Mammary epithelial cell (primary cell): ENCODE measurements at places on chromosomes 13 and 19. TPM values are rescaled to one million over a fixed set of nuclear protein-coding genes. Genes with fewer than 3 reads are reported as not detected.

DNA sequence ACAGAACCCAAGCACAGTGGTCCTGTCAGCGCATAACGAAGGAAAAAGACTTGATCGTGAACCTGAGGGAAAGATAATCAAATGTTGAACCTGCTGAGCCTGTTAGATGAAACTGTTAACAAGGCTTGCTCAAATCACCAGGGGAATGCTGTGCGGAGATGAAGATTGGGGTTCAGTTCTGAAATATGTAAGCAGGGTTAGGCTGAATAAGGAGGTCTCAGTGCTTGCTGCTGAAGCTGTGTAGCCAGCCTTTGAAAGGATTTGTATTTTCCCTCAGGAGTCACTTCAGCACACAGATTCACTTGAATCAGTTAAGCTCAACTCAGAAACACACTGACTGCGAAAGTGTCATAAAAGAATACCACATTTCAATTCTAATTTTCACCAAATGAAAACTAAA is 793.5 kb downstream of the OLFM4 start:
- no peak for DNase-seq

Gene CEACAM4
- not detected in 2 replicates for total RNA-seq

GRCh38 chr13:83907196-83907989 is 25.1 kb upstream of the SLITRK1 start:
- DNase-seq, result no peak

DNA sequence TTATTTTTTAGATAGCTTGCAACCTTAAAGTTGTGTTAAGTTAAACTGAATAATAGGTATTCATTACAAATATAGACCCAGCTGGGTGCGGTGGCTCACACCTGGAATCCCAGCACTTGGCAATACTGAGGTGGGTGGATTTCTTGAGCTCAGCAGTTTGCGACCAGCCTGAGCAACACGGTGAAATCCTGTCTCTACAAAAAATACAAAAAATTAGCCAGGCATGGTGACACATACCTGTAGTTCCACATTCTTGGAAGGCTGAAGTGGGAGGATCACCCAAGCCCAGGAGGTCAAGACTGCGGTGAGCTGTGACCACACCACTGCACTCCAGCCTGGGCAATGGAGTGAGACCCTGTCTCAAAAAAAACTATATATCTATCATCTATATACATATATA is 386.5 kb downstream of the PCDH17 start:
- no peak for DNase-seq

GRCh38 chr13:64579331-64579730 is 2650.8 kb downstream of the PCDH9 start:
- DNase-seq, result no peak

Gene TMEM238
- 11.8 and 13.6 TPM in 2 replicates for total RNA-seq

Gene HPN
- total RNA-seq, result 1.0 TPM

DNA sequence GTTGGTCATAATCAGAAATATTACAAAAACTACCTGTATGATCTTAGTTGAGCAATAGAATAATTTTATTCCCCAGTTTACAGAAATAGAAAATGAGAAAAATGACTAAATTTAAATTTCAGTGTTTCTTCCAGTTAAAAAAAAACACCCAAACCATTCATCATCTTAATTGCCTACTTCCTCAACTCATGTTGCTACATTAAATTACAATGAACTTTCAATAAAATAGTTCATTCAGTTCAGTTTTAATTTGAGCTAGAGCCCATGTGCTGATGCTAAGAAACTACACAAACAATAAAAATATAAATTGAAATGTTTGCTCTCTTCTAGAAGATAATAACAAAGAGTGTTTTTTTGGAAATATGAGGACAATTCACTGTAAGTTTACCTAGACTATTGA is 820.4 kb downstream of the SLITRK6 start:
- no peak for DNase-seq

DNA sequence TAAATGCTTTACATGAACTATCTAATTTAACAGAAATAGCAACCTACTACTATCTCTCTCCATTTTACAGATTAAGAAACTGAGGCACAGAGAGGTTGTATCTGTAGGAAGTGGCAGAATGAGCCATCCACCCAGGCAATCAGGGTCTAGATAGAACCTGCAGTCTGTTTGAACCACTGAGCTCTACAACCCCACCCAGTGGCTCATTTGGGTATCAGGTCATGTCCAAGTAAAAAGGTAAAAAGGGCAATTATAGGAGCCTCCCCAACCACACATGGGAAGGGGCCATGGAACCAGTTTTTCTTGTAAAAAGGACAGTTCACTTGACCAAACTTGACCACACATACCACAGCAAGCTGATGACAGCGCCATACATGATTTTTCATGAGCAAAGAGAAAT is 92.9 kb upstream of the SGCG start:
- DNase-seq, result no peak

GRCh38 chr19:49988433-49988832 is 27.5 kb upstream of the SIGLEC11 start:
- peak; percentile 35 for DNase-seq

DNA sequence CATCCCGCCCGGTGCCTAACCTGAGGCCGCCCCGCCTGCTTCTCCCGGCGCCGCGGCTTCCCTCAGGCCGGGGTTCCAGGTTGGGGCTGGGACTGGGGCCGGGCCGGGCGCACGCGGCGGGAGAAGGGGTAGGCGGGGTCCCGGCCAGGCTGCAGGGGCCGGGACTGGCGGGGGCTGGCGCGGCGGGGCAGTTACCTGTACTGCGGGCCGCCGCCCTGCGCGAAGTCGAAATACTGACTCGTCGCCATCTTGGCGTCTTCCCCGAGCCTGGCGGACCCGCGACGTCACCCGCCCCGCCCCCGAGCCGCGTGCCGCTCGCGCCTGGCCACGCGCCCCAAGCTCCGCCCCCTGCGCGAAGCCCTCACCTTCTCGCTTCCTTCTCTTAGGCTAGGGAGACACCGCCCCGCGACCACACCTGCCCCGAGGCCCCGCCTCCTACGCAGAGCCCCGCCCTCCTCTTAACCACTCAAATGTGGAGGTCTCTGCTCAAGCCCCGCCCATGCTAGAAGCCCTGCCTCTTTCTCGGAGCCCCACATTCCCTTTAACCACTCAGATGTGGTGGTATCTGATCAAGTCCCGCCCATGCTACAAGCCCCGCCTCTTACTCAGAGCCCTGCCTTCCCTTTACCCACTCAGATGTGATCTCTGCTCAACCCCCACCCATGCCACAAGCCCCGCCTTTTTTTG is at the start of gene ZFR2:
Gene ZFR2, minus strand, starts transcription at position 269 of the 687 bp plus-strand sequence. Its CDS starts 21 bp downstream, at position 248.
- DNase-seq, result no peak

Gene NKPD1
- total RNA-seq, result 0.51 and 0.92 TPM in 2 replicates

Gene ZNF560
- total RNA-seq, result 0.11 and 0.19 TPM in 2 replicates

- no peak for DNase-seq
Measured at GRCh38 chr13:60679131-60679530, 282.1 kb downstream of the TDRD3 start.

DNA sequence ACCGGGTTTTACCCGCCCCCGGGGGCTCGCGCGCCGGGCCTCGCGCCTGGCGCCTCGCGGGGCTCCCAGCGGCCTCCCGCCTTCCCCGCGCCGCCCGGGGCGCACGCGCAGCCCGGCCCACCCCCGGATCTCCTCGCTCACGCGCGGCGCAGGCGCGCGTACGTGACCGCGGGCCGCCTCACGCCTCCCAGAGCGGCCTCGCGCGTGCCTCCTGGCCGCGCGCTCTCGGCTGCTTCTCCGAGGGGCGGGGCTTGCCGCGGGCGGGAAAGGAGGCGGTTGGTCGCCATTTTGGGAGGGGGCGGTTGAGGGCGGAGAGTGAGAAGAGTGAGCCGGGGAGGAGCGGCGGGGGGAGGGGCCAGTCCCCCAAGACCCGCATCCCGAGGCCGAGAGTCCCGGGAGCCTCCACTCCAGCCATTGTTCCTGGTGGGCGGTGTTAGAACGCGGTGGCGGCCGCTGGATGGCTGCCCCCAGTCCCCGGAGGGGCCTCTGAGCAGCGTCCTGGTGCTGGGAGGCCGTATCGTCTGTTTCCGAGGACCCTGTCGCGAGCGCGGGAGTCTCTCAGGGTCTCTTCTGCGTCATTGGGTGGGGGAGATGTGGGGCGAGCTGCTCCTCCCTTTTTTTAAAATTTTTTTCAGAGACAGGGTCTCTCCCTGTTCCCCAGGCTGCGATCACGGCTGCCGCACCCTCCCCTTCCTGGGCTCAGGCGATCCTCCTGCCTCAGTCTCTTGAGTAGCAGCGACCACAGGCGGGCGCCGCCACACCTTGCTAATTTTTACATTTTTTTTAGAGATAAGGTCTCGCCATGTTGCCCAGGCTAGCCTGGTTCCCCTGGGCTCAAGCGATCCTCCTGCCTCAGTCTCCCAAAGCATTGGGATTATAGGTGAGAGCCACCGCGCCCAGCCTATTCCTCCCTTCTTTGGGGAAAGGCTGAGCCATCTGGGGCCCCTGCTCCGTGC is at the start of gene ZNF541:
Gene ZNF541, minus strand, starts transcription at position 78 of the 956 bp plus-strand sequence. CDS start 17,292 bp downstream, outside the sequence.
- no peak for DNase-seq

Gene C19orf67
- total RNA-seq, result not detected

Gene CGB3
- total RNA-seq, result not detected

Gene CBARP
- total RNA-seq, result 7.3 and 7.9 TPM in 2 replicates

GRCh38 chr13:99911069-99911964 is 60.2 kb downstream of the ZIC5 start:
- DNase-seq, result no peak

GRCh38 chr13:62847520-62847919 is 1431.9 kb upstream of the PCDH20 start:
- no peak for DNase-seq

DNA sequence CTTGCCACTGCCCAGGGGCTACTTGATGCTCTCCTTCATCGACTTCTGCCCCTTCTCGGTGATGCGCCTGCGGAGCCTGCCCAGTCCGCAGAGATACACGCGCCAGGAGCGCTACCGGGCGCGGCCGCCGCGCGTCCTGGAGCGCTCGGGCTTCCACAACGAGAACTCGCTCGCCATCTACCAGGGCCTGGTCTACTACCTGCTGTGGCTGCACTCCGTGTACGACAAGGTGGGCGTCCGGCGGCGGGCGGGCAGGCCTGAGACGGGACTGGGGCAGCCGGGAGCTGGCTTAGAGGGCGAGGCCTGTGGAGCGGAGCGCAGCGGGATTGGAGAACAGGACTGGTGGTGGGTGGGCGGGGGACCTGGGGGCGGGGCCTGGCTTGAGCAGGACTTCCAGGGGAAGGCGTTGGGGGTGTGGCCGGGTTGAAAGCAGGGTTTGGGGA is 12.7 kb upstream of the PSMD8 start:
- peak; percentile 81 for DNase-seq

DNA sequence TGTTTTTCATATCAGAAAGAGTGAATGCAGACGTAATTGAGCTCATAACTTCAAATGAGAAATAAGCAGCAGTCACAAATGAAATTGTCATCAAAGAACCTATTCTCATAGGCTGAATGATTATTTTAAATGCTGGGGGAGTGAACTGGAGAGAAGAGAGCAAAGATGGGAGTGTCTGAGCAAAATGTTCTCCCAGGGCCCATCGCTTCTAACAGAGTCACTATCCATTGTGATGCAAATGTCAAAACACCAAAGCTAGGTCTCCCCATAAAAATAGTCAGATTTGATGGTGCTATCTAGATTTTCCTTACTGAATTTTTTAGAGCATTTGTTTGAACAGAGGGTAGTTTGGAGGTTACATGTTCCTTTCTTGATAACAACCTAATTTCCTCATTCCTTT is 278.7 kb downstream of the PCDH9 start:
- DNase-seq, result no peak

Gene KIR2DL4
- not detected for total RNA-seq

GRCh38 chr13:46751811-46752635 is 44.9 kb downstream of the ESD start:
- DNase-seq, result no peak

GRCh38 chr19:40286235-40286970 is 1.3 kb upstream of the AKT2 start:
- no peak for DNase-seq

DNA sequence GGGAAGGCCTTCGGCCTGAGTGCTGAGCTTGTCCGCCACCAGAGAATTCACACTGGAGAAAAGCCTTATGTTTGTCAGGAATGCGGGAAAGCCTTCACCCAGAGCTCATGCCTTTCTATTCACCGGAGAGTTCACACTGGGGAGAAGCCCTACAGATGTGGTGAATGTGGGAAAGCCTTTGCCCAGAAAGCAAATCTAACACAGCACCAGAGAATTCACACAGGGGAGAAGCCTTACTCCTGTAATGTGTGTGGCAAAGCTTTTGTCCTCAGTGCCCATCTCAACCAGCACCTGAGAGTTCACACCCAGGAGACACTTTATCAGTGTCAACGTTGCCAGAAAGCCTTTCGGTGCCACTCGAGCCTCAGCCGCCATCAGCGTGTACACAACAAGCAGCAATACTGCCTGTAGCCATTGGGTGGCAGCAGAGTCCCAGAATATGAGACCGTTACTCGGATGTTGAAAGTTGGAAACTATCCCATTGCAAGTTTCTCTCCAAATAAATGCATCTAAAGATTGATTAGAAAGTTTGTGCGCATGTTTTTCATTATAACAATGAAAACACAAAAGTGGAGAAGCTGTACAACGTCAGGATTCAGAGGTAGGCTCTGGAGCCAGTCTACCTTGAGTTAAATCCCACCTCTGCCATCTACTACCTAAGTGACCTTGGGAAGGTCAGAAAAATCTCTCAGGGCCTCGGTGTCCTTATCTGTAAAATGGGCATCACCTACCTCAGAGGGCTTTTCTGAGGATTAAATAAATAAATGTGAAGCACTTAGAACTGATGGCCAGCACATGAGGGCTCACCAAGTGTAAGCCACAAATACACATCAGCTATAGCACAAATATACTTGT is 21.1 kb downstream of the ZNF473 start:
- DNase-seq, result no peak

DNA sequence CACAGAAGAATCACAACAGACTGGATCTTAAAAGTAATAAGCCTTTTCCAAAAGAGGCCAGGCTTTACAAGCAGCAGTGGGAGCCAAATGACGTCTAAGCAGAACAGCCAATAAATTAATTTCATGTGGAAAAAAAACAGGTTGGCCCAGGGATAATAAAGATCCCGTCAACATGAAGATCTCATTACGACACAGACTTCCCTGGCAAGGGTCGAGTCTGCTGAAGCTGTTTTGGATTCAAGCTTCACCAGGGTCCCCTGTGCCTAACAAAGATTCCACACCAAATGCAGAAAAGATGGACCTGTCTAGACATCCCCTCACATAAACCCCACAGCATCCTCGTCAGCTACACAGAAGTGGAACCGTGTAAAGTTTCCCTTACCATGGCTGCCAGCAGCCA is 215.1 kb upstream of the ZNF507 start:
- no peak for DNase-seq

DNA sequence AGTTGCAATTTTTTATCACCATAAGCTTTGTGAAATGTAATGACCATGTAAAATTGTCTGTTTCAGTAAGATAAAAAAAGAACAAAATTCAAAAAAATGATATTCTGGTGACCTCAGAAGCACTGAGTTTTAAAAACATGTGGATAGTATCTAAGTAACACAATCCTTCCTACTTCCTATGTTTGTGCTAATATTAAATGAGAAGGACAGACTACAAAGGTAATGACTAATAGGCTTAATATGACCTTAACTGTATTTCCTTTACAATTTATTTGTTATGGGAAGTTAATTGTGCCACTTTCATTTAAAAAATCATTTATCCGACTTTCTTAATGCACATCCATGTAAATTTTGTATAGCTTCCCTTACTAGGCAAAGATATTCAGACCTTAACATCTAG is 1030.4 kb upstream of the ATXN8OS start:
- DNase-seq, result no peak
